Adrenal gland (tissue), 19 donors: ENCODE measurements at places on chromosomes 3 and 15. TPM values are rescaled to one million over a fixed set of nuclear protein-coding genes. Genes with fewer than 3 reads are reported as not detected.

GRCh38 chr3:114863848-114864247, 283.2 kb downstream of the ZBTB20 start:
- no peak for DNase-seq
- H3K4me1 ChIP-seq, result no peaks in the 10 kb centered on the region
- no peak overlapping the region for H3K27ac ChIP-seq

GRCh38 chr3:32421185-32421584, 29.5 kb downstream of the CMTM7 start:
- H3K27ac ChIP-seq, result no peak overlapping the region
- H3K36me3 ChIP-seq, result no peaks in the 10 kb centered on the region
- H3K4me1 ChIP-seq, result peaks cover 8% of the 10 kb centered on the region
- H3K4me3 ChIP-seq, result no peak overlapping the region

DNA sequence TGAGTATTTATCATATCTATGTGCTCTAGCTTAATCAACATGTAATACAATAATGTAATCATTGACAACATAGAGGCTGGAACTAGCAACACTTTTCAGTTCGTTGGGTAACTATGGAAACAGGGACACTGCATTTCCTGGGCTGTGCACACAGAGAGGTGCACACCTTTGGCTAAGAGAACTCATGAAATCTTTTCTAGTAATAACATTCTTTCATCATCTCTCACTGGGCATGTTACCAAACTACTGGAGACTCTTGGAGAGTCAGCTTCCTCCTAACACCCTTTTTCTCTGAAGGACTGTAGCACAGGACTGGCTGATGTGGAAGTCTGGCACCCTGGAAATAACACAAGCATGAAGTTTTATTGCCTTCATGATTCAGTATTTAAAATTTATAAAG, 135.6 kb downstream of the KCNMB2 start:
- no peak overlapping the region for H3K4me3 ChIP-seq
- no peaks in the 10 kb centered on the region for H3K27me3 ChIP-seq
- no peak for DNase-seq
- no peak overlapping the region for H3K27ac ChIP-seq

- H3K27me3 ChIP-seq, result no peaks in the 10 kb centered on the region
- DNase-seq, result no peak
- no peaks in the 10 kb centered on the region for H3K4me1 ChIP-seq
- no peak overlapping the region for H3K4me3 ChIP-seq
- no peak overlapping the region for H3K27ac ChIP-seq
- no peaks in the 10 kb centered on the region for H3K36me3 ChIP-seq
Observed at GRCh38 chr15:88022716-88023115, 233.8 kb downstream of the NTRK3 start.

GRCh38 chr3:122602011-122602710, 24.7 kb downstream of the PARP15 start:
- H3K27me3 ChIP-seq, result no peaks in the 10 kb centered on the region
- no peak for DNase-seq
- H3K4me1 ChIP-seq, result no peaks in the 10 kb centered on the region

SPINT1 gene
- 0.67 TPM for total RNA-seq

- H3K4me1 ChIP-seq, result no peaks in the 10 kb centered on the region
- H3K36me3 ChIP-seq, result no peaks in the 10 kb centered on the region
Observed at GRCh38 chr3:169591159-169591951, 72.2 kb downstream of the MECOM start.

DNA sequence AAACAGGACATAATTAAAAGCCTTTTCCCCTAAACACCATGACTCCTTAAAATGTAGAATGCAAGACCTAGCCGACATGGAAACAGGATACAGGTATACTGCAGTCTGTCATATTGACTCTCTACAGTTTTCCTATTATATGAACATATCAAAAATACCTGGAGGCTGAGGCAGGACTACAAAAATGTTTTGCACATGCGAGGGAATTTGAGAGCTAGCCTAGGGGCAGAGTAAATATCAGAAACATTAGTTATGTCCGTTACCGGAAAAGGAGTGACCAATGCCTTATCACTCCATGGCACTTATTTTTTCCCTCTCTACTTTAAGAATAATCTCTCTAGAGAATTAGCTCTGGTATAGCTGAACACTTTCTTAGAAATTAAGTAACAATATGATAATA, 732.3 kb downstream of the TUSC7 start:
- H3K4me3 ChIP-seq, result no peak overlapping the region
- no peaks in the 10 kb centered on the region for H3K36me3 ChIP-seq
- H3K4me1 ChIP-seq, result no peaks in the 10 kb centered on the region
- no peak overlapping the region for H3K27ac ChIP-seq
- no peaks in the 10 kb centered on the region for H3K27me3 ChIP-seq
- DNase-seq, result no peak

DNA sequence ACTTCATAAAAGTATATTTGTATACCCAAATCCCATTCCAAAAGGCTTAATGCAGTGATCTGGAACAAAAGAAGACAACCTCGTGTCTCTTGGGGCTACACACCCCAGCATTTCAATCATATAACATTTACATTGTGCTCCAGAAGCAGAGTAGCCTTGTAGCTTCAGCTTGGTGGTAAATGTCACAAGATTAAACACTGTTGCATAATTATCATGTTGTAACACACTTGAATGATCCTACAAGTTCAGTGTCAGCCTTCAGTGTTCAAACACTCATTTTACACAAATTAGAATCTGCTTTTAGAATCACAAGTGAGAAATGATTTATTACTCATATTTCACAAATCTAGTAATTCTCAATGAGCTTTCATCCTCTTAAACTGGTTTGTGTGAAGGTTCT, 122.6 kb downstream of the CNTN3 start:
- DNase-seq, result no peak
- H3K4me1 ChIP-seq, result no peaks in the 10 kb centered on the region
- H3K4me3 ChIP-seq, result no peak overlapping the region
- no peaks in the 10 kb centered on the region for H3K36me3 ChIP-seq

CX3CR1 gene
- total RNA-seq, result 1.1 TPM

GRCh38 chr15:52789601-52790168, 451 bp downstream of the ONECUT1 start:
- no peak overlapping the region for H3K27ac ChIP-seq
- peaks cover 75% of the 10 kb centered on the region for H3K27me3 ChIP-seq
- peaks cover 3% of the 10 kb centered on the region for H3K4me1 ChIP-seq
- no peak for DNase-seq
- H3K36me3 ChIP-seq, result no peaks in the 10 kb centered on the region

KLHDC8B gene
- total RNA-seq, result 195 TPM

GRCh38 chr15:81068516-81068915, 65.6 kb upstream of the CFAP161 start:
- H3K4me3 ChIP-seq, result no peak overlapping the region
- no peak overlapping the region for H3K27ac ChIP-seq
- no peaks in the 10 kb centered on the region for H3K27me3 ChIP-seq
- no peak for DNase-seq

DNA sequence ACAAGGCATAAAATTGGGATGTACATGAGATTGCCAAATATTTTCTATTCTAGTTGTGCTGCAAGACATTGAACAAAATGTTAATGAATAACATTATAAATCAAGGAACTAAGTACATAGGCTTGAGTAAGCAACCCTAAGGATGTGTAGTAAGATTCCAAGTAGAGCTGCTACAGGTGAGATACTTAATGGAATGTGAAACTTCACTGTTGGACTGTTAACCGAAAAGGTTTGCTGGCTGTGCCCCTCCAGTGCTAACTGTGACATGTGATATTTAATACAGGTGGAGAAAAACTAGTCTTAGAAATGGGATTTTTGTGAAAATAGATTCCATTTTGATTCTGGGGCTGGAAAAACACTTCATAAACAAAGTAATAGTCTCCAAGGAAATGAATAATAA, 52.4 kb downstream of the TSC22D2 start:
- H3K36me3 ChIP-seq, result no peaks in the 10 kb centered on the region
- H3K4me1 ChIP-seq, result no peaks in the 10 kb centered on the region
- no peak overlapping the region for H3K27ac ChIP-seq
- DNase-seq, result no peak

- no peak overlapping the region for H3K27ac ChIP-seq
- no peak for DNase-seq
- H3K36me3 ChIP-seq, result no peaks in the 10 kb centered on the region
Observed at GRCh38 chr3:87696124-87697013, 362.4 kb downstream of the CGGBP1 start.

- no peak overlapping the region for H3K27ac ChIP-seq
- DNase-seq, result no peak
- no peaks in the 10 kb centered on the region for H3K36me3 ChIP-seq
- no peaks in the 10 kb centered on the region for H3K27me3 ChIP-seq
- no peaks in the 10 kb centered on the region for H3K4me1 ChIP-seq
Observed at GRCh38 chr3:178475062-178475461, 61.2 kb upstream of the KCNMB2 start.

PRICKLE2 gene
- 9.0 TPM for total RNA-seq

PRRT3 gene
- total RNA-seq, result 4.2 TPM

HERC2 gene
- 63.0 TPM for total RNA-seq

GRCh38 chr3:17238023-17238422, 353.3 kb downstream of the PLCL2 start:
- H3K4me1 ChIP-seq, result peaks cover 9% of the 10 kb centered on the region
- no peaks in the 10 kb centered on the region for H3K36me3 ChIP-seq
- DNase-seq, result no peak

DNA sequence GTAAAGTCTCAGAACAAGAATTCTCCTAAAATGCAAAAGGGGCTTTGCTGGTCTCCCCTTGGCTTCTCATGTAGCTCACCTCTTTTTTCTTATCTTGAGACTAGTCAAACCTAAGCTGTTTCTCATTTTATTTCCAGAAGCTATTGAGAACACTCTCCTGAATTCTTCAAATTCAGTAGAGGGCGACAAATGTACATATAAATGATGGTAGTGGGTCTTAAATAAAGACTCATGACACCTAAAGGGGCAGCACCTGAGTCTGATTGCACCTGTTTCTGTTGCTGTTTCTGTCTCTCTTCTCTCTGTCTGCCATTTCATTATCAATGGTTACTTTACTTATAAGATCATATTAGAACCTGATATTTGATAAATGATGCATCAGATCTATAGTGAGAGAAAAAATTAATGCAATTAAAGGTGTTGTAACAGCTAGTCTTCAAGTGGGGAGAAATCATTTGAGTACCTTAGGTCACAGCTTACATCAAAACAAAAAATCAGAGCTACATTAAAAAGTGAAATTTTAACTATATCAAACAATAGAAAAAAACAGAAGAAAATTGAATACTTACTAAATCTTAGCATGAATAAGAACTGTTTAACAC, 7.0 kb downstream of the ADIPOQ start:
- no peaks in the 10 kb centered on the region for H3K36me3 ChIP-seq
- no peak overlapping the region for H3K4me3 ChIP-seq
- H3K27me3 ChIP-seq, result peaks cover 12% of the 10 kb centered on the region
- no peak overlapping the region for H3K27ac ChIP-seq
- DNase-seq, result no peak

CCR1 gene
- 20.0 TPM for total RNA-seq

- H3K4me1 ChIP-seq, result no peaks in the 10 kb centered on the region
- H3K36me3 ChIP-seq, result no peaks in the 10 kb centered on the region
- H3K27me3 ChIP-seq, result no peaks in the 10 kb centered on the region
- no peak overlapping the region for H3K27ac ChIP-seq
- H3K4me3 ChIP-seq, result no peak overlapping the region
Observed at GRCh38 chr3:106811376-106811775, 565.9 kb upstream of the CCDC54 start.

DNA sequence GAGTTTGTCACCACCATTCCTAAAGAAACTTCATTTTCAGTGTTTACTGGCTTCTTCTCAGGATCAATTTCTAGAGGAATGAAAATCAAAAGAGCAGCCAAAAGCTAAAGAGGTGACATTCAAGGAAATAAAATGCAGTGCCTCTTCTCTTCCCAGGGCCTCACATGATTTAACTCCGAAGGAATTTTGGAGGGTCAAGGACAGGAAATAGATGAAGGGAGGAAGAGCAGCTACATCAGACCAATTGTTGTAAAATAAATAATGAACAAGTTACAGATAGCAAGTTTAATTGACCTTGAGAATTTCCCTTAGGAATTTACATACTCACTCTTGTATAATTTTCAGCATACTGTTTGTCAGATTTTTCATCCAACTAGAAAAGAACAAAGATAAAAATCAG, 78.1 kb downstream of the LRRFIP2 start:
- no peak overlapping the region for H3K27ac ChIP-seq
- H3K4me1 ChIP-seq, result peaks cover 14% of the 10 kb centered on the region
- H3K4me3 ChIP-seq, result no peak overlapping the region
- no peak for DNase-seq
- no peaks in the 10 kb centered on the region for H3K27me3 ChIP-seq

DNA sequence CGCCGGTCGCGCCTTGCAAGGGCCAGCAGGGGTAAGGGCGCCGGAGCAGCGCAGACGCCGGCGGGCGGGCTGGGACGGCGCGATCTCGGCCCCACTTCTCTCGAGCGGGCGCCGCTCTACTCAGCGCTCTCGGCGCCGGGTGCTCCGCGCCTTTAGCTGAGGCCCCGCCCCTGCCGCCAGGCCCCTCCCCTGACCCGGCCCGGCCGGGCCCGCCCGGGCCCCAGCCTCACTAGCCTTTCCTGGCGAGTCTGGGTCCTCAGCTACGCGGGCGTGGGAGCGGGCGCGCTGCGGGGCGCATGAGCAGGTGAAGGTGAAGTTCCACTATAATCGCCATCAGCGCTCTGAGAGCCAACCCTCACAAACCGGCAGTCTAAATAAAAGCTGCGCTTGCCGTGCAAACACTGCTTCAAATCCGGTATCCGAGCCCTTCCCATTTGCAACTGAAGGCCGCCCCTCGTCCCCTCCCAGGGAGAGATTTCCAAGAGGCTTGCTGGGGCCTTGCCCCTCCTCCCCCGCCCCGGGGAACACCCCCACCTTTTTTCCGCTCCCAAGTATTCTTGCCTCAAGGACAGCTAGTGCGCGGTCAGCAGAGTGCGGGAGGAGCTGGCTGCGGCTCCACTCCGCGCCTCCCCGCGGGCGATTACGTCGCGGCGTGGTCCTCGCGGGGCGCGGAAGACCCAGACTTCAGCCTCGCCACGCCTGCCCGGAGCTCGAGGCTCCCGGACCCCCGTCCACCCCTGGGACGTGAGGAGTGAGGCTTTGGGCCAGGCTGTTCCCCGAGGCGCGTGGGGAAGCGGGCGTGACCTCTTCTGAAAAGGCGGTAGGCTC, at the start of gene RPP25:
TSS of gene RPP25 (minus strand) at position 125 of the 828 bp plus-strand sequence. CDS start 189 bp downstream, outside the sequence.
- DNase-seq, result peak; percentile 86
- H3K4me3 ChIP-seq, result peak within 1 kb of the TSS; percentile 16
- H3K36me3 ChIP-seq, result no peaks in the 10 kb centered on the region
- H3K4me1 ChIP-seq, result peaks cover 51% of the 10 kb centered on the region
- no peaks in the 10 kb centered on the region for H3K27me3 ChIP-seq
